ENCODE measurements at places on chromosomes 12 and 14.
A peak's percentile ranks its signal among the peaks of the same experiment; 100 is the strongest.

- no peak for DNase-seq
Measured at GRCh38 chr12:45660330-45660729, 69.2 kb upstream of the ARID2 start.

- DNase-seq: peak; percentile 2
Measured at GRCh38 chr12:87812681-87813080, 216.5 kb downstream of the C12orf50 start.

GRCh38 chr12:124769163-124769530 is 94.5 kb downstream of the SCARB1 start:
- DNase-seq: no peak

DNA sequence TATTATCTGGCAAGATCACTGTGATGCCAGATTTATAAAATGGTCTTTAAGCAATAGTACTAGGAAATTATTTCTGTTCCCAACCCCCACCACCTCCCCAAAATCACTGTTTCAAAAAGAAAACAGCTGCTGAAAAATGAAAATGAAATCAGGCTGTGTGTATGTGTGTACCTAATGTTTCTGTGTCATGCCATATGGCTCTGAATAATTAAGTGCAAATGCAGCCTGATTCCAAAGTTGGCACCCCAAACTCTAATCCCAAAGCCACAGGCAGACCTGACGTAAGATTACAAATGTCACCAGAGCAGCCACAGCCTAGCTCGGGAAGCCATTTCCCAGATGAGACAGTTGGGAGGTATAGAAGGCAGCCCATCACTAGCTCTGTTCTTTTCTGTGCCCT is 175.5 kb downstream of the MED13L start:
- no peak for DNase-seq

DNA sequence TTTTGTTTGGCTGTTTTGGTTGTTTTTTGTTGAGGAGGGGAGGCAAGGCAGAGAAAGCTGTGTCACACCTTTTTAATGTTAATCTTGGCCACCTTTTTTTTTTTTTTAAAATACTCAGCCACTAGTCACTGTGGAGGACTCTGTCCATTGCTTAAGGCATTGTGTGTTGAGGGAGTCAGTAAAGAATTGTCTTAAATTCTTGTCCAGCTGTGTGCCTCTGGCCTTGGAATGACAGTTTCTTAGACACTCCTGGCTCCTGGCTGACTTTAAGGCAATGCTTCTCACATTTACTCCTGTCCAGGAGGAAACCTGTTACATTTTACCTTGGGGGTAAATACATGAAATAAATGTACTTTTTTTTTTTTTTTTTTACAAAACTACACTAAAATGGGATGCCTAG is 18.1 kb upstream of the SMCO2 start:
- no peak for DNase-seq

DNA sequence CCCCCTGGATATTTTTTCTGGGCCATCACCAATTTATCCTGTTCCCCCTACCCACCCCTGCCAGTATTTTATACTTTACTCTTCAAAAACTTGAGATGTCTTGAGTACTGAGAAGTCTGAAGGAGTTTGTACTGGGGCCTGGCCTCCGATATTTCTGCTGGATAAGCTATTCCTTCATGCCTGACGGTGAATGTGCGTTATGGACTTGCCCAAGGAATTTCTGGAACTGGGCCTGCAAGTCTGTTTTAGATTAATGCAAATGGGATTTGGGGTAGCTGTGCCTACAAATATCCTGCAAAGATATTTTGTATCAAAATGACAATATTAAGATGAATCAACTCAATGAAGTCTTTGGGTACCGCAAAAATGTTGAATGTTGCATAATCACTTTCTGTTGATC is at the start of gene PTCSC3:
Gene PTCSC3, minus strand, starts transcription at position 199 of the 400 bp plus-strand sequence.
- no peak for DNase-seq

- DNase-seq: no peak
Measured at GRCh38 chr12:668090-668481, 4.8 kb upstream of the NINJ2 start.

DNA sequence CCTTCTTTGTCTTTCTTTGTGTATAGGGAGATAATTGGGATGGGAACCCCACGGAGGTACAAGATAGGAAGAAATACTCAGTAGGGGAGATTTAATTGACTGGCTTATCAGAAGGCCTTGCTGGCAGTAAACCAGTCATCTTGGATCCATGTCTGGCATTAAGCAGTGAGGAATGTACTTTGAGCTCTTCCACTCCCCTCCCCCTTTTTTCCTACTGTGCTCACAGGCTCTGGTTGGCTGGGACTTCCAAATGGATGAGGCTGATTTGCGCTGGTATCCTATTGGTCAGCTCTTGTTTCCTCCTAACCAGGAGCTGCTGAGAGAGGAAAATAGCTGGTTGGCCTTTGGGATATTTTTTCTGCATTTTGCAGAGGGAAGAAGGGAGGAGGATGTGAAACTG is 24.7 kb downstream of the NGDN start:
- DNase-seq: no peak

GRCh38 chr12:56332512-56333196 is 1.1 kb downstream of the PAN2 start:
- DNase-seq: no peak
